ENCODE measurements at places on chromosomes 13 and 19.

DNA sequence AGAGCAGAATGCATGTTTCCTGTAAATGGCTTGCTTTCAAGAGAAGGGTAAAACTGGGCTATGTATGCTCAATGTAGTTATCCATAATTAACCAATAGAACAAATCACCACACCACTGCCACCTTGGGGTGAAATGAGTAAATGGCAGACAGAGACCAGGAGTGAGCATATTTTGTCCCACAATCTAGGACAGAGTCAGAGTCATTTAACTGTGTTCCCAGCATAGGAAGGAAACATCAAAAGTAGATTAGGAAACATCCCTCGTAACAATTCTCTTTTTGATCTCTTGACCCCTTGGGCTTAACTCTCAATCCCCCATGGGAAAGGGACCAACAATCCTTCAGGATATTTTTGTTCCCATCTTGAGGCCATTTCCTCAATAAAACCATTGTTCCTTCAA, 224.8 kb downstream of the NHLRC3 start:
- peak; percentile 22 for DNase-seq

DNA sequence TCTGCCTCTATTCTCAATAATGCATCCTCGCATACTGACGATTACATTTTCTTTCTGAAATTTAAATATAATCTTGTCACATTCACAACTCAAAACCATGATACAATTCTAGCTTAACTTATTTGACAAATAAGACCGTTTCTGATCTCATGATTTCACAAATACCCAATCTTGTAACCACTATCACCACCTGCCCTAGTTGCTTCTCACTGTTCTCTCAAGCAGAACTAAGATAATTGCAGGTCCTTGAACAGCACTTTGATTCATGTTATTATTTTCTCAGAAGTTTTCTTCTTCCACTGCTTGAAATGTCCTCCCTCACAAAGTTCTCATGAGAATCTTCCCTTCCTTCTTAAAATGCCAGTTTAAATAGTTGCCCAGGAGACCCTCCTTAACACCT, 211.4 kb downstream of the PCDH9 start:
- DNase-seq, result no peak

DNA sequence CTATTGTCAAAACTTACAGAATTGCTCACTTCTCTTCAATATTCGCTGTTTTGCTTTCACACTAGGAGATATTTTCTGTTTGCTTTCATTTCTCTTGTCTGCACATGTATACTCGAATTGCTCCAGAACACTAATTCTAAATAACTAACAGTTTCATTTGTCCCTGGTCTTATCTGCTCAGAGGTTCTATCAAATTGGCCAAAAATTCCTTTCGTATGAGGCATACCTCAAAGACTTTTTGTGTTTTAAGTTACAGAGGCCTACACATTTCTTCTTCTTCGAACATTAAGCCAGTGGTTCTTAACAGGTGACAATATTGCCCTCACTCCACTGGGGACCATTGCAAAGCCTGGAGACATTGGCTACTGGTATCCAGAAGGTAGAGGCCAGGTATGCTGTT, 1314.6 kb downstream of the EFNB2 start:
- DNase-seq, result no peak

DNA sequence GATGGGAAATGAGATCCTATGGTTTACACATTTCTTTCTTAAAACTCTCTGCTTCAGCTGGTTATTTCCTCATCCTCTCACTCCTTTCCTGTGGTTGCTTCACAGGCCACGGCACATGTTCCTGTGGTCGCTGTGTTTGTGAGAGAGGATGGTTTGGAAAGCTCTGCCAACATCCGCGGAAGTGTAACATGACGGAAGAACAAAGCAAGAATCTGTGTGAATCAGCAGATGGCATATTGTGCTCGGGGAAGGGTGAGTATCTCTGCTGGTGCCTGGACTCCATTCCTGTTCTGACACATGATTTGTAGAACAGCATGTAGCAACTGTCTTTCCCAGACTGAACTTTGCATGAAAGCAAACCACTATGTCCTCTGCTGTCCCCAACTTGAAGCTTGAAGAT, 254.2 kb downstream of the ITGBL1 start:
- DNase-seq, result peak; percentile 97

DNA sequence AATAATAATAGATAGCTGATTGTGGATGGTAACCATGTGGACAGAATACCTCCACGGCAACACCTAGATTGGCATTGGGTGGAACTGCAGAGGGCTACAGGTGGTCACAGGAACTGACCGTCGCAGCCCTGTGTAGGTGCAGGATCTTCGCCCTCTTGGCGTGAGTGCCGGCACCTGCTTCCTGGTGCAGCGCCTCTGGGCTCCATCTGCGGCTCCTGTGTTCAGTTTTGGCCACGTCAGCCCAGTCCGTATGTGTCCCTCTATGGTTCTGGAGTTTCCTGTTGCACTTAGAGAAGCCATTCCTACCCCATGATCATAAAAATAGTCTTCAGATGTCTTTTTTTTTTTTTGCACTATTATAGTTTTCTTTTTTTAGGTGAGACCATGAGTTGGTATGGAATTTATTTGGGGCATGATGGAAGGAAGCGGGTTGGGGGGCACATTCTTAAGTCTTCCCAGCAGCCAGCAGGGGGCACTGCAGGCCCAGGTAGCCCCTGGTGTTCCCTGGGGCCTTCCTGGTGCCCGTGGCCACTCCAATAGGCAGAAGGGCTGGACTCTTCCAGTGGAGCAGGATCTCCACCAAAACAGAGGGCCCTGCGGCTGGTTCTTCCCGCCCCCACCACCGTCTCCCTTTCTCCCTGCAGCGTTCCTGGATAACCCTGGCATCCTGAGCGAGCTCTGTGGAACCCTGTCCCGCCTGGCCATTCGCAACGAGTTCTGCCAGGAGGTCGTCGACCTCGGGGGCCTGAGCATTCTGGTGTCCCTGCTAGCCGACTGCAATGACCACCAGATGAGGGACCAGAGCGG, 10.1 kb upstream of the SLC25A42 start:
- DNase-seq, result peak; percentile 26

DNA sequence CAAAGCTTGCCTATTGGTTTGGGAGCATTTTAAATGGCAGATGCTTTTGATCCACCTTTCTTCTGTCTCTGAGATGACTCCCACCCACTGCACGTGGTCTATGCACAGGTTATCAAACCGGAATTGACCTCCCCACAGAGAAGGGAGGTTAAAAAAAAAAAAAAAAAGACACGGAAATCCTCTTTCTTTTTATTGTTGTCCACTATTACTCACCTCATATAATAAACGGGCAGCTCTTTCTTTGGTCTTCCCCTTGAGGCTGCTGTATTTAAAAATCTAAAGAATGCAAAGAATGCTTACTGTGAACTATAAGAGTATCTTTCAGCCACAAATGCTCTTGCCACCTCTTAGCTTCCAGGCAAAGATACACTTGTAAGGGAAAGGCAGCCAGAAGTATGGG, 329.7 kb downstream of the NDFIP2 start:
- no peak for DNase-seq

- DNase-seq, result no peak
These were observed 199.2 kb downstream of the LACC1 start for GRCh38 chr13:44078806-44079376.

DNA sequence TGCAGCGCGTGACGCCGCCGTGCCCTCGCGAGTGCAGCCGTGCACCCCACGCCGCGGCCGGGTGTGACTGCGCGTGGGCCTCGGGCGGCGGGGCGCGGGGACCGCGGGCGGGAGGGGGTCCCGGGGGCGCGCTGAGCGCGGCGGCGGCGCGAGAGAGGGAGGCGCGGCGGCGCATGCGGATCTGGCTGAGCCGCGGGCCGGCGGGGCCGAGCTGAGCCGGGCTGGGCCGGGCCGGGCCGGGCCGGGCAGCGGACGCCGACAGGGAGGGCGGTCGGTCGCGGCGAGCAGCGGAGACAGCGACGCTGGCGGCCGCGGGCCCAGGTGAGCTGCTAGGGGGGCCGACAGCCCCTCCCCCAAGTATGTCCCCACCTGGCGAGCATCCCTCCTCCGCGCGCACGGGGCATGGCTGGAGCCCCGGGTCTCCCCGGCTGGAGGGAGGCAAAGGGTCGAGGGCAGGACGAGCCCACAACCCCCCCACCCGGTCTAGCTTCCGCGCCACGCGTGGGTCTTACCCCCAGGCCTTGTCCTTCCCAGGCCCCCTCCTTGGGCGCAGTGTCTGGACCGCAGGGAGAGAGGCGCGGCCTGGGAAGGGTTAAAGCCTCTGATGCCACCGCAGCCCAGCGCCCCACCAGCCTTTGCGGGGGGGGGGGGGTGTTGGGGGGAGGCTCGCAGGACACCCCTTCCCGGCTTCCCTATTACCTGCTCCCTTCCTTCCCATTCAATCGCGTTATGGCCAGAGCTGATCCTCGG, at the start of gene SPTBN4:
Gene SPTBN4, plus strand, starts transcription at position 17 of the 750 bp plus-strand sequence. CDS start 5,621 bp downstream, outside the sequence.
- no peak for DNase-seq

DNA sequence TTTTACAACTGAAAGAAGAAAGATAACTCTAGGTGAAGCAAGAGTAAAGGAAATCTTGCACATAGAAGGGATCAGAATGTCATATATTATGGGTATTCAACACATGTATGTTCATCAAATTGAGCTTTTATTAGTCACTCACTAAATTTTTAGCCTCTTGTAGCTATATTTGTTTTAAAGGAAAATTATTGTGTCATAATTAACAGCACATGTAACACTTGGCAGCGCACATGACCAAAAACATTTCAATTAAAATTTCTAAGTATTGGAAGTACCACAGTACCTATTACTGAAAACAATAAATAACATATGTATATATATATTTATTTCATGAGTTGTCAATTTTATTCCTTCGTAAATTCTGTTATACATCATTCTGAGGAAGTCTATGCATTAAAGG, 2800.4 kb downstream of the PCDH9 start:
- DNase-seq, result no peak

DNA sequence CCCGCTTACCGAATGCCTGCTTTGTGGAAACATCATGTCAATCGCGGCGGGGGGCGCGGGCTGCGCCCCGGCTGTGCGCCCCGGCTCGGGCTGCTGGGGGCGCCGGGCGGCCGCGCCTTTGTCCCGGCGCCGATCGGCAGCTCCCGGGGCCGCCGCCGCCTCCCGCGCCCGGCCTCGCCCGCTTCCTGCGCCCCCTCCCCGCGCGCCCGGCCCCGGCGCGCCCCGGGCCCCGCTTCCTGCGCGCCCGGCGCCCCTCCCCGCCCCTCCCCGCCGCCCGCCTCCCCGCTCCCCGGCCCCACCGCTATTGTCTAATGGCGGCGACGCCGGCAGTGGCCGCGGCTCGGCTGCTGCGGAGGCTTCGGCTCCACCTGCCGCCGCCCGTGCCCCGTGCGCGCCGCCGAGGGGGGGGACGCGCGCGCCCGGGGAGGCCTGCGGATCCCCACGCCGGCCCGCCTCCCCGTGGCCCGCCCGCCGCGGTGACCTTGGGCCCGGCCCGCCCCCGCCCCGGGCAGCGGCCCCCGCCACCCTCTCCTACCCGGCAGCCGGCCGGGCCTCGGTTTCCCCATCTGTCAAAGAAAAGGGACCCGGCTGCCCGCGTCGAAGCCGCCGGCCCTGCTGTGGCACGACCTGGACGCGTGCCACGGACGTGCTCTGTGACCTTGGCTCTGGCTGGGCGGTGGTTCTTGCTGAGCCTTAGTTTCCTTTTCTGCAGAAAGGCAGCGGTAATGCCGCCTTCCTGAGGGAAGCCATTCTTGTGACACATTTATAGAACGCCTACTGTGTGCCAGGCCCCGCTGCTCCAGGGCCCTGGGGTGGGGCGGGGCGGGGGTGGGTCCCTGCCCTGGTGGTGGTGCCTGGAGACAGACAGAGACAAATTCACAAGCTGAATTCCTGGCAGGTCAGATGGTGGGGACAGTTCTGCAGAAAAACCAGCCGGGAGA, at the start of gene TLE5:
Gene TLE5, minus strand, starts transcription at position 331 of the 941 bp plus-strand sequence. Its CDS starts 295 bp downstream, at position 36.
- no peak for DNase-seq

DNA sequence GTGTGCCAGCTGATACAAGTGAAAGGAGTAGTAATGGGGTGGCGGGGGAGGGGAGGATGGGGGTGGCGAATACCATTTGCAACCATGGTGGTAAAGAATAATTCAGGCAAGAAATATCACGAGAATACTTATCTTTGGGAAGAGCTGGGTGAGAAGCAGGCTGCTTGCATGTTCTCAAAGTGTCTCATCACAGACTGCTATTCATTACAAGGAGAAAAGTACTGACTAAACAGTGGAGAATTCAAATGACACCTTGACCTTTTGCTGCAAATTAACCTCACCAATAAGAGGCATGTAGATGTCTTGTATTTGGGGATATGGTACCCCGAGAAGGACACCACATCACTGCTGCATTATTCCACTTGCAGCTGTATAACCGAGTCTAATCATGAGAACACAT, 585.7 kb upstream of the GPC6 start:
- DNase-seq, result no peak

- DNase-seq, result no peak
These were observed 4.9 kb downstream of the REX1BD start for GRCh38 chr19:18593367-18594095.
